Stimulated activated CD8-positive, alpha-beta memory T cell treated with anti-CD3 and anti-CD28 coated beads, Interleukin-15, amount 100 ng/mL, for 24 hours (primary cell): ENCODE measurements at places on chromosomes 2 and 18.

DNA sequence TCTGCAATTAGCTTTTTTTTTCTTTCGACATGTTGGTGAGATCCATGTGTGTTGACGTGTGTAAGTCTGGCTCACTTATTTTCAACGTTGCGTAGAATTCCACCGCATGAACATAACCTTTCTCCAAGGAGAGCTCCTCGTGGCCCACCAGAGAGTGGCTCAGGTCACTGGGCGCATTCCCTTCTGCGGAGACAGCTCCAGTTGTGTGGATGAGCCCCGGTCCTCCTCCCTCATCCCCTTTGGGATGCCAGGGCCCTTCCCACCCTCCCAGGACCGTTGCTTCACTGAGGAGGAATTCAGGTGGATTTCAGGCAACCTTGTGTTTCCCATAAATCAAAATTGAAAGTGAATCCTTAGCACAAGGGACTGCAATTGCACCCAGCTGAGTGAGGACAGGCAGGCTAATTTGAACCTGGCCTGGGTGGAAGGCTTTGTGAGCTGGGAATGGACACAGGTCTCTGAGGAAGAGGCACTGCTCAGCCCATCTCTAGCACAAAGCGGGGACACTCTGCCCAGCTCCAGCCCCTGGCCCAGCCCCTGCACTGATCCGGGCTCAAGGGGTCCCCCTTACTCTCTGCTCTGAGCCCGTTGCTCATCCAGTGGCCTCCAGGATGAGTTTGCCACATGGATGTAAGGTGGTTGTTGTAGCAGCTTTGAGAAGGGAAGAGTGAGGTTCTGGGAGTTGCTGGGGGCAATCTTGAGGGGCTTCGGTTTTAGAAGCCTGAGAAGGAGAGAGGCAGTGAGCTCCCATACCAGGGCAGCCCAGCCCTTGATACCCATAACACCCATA lies 57.8 kb upstream of the HAAO start:
- DNase-seq: no peak

DNA sequence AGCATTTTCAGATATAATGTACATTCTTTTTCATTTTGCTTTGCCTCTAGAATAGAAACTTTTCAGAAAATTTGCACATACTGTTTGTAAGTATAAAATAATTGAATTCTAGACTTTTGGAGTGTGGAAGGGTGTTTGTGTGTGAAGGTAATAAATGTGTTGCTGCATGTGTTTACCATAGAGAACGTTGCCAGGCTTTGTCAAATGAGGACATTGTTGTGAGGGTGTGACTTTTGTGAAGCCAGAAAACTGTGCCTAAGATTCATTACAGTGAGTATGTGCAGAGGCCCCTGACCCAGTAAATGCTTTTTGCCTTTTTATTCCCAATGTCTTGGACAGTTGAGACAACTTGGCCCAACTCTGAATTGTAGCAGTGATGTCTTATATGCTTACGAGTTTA lies 30.4 kb upstream of the EPB41L5 start:
- DNase-seq: no peak

GRCh38 chr18:51165296-51165695 lies 32.2 kb downstream of the MEX3C start:
- DNase-seq: no peak

GRCh38 chr2:212708355-212708754 lies 169.8 kb upstream of the ERBB4 start:
- no peak for DNase-seq

DNA sequence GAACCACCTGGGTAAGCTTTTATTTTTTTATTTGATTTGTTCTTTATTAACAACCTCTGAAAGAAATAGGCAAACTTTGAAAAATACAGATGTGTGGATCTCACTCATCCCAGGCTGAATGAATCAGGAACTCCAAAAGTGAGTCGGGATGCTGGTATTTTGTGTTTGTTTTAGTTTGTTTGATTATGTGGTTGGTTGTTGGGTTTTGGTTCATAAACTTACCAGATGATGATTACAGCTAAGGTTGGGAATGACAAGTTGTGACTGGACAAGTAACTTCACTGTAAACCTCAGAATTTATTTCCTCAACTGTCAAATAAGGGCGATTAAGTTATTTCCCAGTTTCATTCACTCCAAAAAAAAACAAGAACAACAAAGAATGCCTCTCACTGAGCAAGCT lies 80.5 kb upstream of the KIF5C start:
- no peak for DNase-seq

DNA sequence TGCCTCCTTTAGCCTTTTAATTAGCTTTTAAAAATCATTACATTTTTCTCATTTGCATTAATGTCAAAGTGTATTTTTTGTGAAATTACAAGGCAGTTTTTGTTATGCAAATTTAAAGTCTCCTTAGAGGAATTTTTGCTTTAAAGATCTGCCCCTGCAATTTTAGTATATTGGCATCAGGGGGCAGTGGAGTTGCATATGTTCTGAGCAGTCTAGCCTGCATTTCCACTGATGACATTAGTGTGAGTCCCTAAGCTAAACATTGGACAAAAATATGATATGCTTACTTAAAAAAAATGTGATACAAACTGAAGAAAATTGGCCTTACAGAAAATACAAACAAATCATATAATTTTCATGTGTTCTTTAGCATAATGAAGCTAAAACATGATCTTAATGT lies 426.5 kb downstream of the SLC4A3 start:
- DNase-seq: no peak

GRCh38 chr2:73999881-74000597 lies 15.3 kb downstream of the TET3 start:
- DNase-seq: no peak

DNA sequence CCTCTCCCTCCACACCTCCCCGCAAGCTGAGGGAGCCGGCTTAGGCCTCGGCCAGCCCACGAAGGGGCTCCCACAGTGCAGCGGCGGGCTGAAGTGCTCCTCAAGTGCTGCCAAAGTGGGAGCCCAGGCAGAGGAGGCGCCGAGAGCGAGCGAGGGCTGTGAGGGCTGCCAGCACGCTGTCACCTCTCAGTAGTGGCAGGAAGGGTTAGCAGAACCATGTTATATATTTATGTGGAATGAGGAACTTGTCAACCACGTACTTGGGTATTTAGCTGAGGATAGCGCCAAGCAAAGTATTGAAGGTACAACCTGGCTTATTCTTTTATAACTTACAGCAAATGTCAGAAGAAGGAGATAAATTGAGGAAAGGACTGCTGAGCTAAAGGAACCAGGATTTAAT lies 144.1 kb upstream of the MGAT5 start:
- DNase-seq: no peak

- no peak for DNase-seq
These were observed 2.1 kb downstream of the MARCHF7 start for GRCh38 chr2:159714247-159714930.

DNA sequence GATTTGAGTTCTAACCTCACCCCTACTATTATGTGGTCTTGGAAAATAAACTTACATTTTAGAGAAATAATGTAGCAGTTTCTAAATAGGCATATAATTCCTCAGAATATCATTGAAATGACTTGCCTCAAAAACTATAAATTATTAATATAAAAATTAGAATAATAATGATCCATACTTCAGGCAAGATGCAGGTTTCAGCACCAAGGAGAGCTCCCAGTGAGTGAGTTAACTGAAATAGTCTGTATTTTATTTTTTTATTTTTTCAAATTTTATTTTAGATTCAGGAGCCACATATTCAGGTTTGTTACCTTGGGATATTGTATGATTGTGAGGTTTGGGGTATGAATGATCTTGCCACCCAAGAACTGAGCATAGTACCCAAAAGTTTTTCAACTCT lies 472.2 kb upstream of the DCC start:
- DNase-seq: no peak

DNA sequence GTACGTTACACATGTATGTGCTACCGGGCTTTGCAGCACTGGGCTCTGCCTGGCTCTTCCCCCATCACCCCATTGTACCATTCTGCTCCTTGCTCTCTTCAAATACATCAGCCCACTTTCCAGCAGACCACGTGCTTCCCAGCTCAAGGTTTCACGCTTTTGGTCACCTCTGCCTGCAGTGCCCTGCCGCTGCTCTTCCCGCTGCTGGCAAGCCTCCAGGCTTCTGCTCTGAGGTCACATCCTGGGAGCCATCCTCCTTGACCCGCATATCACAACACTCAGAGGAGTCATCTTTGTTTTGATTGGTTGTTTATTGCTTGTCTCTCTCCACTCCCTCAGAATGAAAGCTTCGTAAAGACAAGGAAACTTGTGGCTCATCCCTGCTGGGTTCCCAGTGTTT lies 34.1 kb downstream of the KIF5C start:
- no peak for DNase-seq
